ENCODE measurements at places on chromosomes 16 and 17.

GRCh38 chr17:1553354-1554266 is 9.0 kb downstream of the PITPNA start:
- DNase-seq = no peak

DNA sequence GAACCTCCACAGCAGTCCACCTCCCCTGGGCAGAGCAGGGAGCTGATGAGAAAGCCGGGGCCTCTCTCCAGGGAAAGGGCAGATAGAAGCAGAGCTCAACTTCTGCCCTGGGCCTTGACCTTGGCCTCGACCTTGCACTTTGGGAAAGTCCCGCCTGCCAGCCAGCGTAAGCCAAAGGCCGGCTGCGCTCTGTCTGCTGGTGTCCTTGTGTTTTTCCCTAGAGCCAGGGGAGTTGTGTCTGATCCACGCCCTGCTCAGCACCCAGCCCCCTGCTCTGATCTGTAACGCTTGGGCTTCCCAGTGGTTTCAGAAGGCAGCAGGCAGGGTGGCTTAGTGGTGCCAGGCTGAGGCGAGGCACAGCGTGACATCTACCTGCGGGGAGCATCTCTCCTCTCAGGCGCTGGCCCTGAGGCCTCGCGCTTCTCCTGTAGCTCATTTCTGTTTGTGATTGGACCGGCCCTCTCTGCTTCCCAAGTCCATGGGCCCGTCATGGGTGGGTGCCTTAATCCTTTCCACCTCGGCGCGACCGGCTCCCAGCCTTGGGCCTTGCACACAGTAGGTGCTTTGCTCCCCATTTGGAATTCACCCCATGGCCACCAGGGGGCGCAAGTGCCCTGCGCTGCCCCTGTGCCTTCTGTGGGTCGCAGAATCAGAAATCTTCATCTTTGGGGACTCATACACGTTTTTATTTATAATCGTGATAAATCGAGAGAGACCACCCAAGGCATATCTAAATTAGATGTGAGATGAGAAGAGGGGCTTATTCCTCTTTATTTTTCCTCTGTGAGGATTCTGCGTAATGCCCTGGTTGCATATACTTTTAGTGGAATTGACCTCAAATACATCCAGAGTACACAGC is 24.2 kb downstream of the SGSH start:
- no peak for DNase-seq

GRCh38 chr16:25625620-25626019 is 66.1 kb upstream of the HS3ST4 start:
- DNase-seq = no peak

- DNase-seq = no peak
Observed at GRCh38 chr17:45430006-45430737, 2.5 kb downstream of the ARHGAP27 start.

DNA sequence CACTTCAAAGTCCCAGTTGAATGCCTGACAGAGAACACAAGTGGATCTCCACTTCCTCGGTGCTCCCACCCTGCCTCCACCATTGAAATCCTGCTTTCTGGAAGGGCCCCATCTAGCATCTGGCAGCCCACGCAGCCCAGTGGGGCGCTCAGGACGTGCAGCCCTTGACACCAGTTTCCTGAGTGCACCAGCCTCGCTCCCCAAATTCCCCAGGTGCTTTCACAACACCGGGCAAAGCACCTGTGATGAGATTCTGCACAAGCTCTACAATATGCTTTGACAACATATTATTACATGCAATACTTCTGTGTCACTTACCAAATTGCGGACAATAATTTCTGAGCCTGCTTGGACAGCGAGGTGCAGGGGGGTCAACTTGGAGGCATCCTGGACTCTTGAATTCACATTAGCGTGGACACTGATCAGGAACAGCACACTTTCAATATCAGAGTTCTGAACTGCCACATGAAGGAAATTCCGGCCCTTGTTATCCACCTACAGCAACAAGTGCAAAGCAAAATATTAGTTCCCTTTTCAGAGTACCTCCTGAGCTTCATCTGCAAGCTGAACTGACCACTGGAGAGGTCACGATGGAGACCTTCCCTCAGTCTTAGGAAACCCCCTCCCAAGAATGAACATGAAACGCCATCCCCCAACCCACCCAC is 33.9 kb downstream of the CYB5D2 start:
- no peak for DNase-seq

DNA sequence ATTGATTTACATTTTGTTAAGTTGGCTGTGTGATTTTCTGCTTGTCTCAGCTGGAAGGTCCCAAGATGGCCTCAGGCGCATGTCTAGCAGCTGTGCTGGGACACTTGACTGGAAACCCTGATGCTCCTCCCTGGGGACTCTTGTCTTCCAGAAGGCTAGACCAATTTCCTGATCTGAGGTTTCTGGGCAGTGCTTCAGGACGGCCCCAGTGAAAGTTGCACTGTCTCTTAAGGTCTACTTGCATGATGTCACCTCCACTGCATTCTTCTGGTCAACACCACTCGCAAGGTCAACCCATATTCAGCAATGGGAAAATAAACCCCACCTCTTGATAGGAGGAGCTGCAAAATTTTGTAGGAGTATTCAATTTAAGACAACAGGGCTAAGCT is 116.0 kb downstream of the SALL1 start:
- DNase-seq = no peak

DNA sequence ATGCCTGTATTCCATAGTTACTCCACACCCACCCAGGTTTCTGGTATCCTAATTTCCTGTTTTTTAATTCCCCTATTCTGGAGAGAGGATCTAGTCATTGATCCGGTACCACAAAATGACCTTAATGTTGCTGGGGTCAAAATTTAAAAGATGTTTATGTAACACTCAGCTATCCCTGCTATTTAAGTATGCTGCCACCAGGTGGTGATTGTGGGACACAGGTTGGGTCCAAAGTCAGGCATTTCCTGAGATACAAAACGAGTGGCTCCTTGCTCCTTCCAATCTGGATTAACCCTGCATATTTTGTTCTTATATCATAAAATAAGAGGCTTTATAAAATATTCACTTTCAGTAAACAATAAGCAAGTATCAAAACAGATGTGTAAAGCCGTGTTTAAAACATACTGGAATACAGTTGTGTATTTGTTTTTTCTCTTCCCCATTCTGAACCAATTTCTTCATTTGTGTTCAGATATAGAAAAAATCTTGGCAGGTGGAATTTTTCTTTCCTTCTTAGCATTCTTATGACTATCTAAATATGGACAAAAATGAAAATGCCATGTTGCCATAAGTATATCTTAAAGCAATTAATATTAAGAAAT is 16.3 kb downstream of the HS3ST4 start:
- DNase-seq = no peak

GRCh38 chr16:56936491-56936890 is 4.5 kb downstream of the HERPUD1 start:
- no peak for DNase-seq

DNA sequence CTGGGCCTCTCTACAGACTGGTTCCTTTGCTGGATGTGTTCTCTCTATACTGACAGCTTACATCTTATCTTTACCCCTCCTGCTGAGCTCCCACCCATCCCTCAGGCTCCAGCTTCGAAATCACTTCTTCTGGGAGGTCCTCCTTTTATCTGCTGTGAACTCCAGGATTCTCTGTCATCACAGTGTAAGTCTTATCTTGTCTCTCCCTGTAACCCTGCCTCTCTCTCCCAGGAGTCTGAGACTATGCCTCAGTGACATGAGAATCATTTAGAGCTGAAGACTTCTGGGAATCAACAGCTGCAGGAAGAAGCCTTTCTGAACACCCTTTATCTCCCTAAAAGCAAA is 148.1 kb upstream of the HS3ST3A1 start:
- no peak for DNase-seq

- DNase-seq = no peak
Observed at GRCh38 chr17:70929226-70929625, 759.9 kb downstream of the KCNJ2 start.

DNA sequence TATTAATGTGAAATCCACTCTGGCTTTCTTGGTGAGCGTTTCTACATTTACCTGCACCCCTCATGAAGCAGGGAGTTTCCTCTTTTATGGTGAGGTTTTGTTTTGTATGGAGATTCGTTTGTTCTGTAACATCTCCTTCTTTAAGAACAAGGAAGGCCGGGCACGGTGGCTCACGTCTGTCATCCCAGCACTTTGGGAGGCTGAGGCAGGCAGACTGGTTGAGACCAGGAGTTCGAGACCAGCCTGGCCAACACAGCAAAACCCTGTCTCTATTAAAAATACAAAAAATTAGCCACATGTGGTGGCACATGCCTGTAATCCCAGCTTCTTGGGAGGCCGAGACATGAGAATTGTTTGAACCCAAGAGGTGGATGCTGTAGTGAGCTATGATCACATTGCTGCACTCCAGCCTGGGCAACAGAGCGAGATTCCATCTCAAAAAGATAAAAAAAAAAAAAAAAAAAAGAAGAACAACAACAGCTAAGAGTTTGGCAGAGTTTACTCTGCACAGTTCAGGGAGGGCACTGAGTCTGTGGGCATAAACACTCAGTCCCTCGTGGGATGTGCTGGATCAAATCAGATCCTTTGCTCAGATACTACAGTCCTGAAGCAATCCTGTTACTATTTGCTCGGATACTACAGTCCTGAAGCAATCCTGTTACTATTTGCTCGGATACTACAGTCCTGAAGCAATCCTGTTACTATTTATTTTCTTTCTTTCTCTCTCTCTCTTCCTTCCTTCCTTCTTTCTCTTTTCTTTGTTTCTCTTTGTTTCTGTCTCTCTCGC is 28.9 kb downstream of the ADCY9 start:
- DNase-seq = no peak

- DNase-seq = no peak
Observed at GRCh38 chr16:81170824-81171223, 67.7 kb upstream of the BCO1 start.

DNA sequence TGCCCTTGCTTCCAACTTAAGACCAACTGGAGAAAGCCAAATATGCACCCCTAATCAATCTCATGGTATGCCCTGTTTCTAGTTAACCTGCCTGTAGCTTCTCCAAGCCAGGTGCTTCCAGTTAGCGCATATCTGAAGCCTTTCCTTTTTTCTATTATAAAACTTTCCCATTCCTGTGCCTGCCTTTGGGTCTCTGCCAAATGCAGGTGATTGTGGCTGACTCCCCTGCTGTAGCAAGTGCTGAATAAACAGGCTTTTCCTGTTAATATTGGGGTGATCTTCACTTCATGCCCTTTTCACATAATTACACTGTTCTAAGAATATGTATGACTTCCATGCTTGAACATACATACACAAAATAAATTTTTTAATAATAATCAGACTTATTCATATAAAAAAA is 207.4 kb downstream of the TANC2 start:
- no peak for DNase-seq

DNA sequence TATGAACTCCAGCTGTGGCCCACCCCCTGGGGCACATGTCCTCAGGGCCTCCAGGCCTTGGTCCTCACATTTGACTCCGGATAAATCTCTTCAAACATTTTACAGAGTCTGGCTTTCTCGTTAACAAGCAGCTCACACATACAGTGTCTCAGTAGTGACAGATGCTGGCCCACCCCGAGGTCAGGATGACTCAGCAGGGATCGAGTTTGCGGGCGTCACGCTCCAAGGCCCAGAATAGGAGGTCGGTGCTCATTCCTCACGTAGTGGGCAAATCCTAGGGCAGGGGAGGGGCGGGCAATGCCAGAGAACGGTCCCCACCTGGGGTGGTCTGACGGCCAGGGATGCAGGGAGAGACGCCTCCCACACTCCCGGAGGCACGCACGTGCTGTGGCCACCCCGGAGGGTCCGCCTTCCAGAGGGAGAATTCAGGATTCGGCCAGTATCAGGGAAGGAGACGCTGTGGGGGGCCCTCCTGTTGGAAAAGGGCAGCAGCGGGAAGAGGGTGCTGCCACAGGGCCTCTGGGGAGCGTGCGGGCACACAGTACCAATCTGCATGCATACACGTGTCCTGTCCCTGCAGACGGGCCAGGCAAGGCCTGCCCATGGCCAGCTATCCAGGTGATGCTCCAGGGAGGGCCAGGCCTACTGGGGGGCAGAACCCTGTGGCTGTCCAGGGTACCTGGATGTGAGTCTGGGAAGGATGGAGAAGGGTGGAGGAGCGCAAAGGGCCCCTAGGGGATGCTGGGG is 8.6 kb downstream of the SLC7A5 start:
- no peak for DNase-seq

DNA sequence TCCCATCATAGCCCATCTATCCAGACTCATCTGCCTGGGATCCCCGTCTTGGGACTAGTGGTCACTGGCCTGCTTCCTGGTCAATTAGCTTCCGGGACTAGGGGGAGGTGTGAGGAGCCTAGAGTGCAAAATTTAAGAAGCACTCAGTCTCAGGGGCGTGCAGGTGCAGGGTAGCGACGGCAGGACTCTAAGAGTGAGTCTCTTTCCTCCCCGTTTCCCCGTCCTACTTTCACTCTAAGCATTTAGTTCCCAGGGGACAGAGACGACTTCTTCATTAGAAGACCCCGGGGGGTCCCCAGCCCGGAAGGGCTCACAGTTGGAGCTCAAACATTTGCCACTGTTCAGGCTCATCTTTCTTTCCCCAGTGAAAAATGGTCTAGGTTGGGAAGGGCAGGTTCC is 677 bp upstream of the ZNHIT3 start:
- DNase-seq = no peak

GRCh38 chr17:6072157-6072556 is 2.0 kb downstream of the WSCD1 start:
- no peak for DNase-seq

GRCh38 chr17:32471652-32472051 is 15.1 kb upstream of the CDK5R1 start:
- DNase-seq = no peak

DNA sequence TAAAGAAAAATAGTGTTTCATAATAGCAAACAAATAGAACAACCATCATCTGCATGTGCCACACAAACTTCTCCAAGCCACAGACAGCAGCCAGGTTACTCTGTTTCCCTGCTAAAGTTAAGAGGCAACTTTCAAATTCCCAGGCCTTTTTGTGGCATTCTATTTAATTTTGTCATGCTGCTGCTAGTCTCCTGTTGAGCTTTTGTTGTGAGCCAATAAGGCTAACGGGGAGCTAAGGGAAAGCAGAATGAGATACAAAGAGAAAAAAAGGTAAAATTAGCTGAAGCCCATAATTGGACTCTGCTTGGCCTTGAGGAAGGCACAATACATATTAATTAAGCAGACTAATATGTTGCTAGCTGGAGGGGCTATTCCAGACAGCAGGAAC is 74.7 kb upstream of the GNAO1 start:
- DNase-seq = no peak

DNA sequence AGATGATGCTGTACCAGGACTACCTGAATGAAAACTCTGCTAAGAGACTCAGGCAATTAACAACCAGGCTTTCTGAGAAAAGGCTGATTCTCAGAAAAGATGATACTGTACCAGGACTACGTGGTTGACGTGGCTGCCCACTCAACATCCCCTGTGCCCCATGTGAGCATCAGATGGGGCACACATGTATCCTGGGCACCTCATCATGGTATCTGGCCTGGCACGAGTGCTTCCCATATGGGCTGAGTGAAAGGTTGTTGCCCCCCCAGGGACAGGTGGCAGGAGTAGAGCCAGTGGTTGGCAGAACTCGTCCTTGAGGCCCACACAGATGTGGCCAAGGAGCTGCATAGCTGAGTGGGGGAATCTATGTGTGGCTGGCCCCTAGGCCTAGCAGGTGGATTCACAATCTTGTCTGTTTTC is 3.5 kb upstream of the CES4A start:
- DNase-seq = no peak

DNA sequence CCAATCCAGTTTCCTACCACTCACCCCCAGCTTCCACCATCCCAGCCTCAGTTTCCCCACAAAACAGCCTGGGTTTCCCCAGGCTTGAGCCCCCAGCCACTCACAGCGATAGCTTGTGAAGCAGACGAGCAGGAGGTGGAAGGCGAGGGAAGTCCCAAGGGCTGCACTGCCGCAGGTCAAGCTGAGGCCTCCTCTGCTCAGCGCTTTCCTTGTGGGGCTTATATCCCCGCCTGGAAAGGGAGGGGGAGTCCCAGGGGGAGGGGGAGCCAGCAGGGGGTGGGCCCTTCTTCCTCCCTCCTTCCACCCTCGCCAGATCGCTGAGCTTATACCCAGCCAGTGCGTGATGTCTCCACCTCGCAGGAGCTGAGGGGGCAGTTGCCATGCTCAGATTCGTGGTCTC is at the start of gene PYY:
Gene PYY (minus strand): TSS at position 195 of the 400 bp plus-strand sequence. CDS start 457 bp downstream, outside the sequence.
- no peak for DNase-seq
